Stimulated activated CD4-positive, alpha-beta T cell treated with anti-CD3 and anti-CD28 coated beads, Interleukin-4, amount 100 ng/mL, for 48 hours (primary cell): ENCODE measurements at places on chromosomes 7 and 10.

- DNase-seq, result no peak
These were observed 168.8 kb upstream of the FRMD4A start for GRCh38 chr10:14499601-14499904.

DNA sequence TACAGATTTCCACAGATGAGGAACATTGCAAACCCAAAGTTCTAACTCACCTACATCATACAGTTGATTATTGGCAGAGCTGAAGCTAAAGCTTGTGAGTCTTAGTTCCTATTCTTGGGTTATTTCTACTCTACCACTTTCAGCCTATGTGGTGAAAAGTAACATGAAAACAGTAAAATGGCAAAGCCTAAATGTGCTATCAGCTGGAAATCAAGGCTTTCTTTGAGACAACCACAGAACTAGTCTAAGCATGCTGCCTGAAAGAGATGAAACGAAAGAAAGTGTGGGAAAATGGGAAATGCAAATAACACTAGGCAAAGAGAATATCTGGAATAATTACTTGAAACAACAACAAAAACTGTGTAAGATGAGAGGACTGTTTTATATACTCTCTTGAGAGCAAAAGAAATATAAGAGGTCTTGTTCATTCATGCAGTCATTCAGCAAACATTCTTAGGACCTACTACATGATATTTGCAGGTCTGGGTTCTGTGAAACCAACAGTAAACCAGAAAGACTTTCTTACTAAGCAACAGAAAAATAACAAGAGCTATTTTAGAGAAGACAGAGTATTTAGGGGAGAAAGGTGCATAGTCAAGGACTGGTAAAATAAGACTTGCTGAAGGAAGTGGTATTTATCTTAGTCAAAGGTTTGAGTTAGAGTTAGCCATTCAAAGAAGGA, 437.1 kb downstream of the HTR7 start:
- DNase-seq, result no peak

GRCh38 chr10:71277914-71278665, 41.0 kb upstream of the SLC29A3 start:
- no peak for DNase-seq

DNA sequence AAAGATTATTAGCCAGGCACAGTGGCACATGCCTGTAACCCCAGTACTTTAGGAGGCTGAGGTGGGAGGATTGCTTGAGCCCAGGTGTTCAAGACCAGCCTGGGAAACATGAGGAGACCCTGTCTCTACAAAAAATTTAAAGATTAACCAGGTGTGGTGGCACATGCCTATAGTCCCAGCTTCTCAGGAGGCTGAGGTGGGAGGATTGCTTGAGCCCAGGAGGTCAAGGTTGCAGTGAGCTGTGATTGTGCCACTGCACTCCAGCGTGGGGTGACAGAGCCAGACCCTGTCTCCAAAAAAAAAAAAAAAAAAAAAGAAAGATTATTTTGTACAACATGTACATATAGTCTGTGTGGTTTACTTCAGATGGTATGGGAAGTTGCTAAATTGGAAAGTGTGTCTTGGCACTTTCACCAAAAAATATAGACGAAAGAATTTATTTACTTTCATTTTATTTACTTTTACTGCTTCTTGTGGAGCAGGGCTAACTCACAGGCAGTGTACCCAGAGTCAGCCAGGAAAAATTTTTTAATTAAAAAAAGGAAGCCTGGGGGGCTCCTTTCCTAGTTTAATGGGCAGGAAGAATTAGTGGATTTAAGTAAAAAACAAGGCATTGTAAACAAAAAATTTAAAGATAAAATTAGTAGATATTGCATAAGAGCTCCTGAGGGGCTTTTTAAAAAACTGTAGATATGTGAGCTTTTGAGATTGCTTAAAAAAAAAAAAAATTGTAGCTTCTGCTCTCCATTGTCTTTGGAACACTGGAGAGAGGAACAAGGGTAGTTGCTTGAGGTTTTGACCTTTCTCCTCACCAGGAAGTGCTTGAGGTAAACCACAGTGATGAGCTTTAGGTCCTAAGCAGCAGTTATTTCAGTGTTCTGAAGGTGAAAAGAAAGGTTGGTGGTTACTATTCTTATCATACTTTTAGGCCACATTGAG, 44.6 kb upstream of the VDAC2 start:
- DNase-seq, result no peak

- no peak for DNase-seq
These were observed 5.6 kb upstream of the ASB4 start for GRCh38 chr7:95479992-95480624.

DNA sequence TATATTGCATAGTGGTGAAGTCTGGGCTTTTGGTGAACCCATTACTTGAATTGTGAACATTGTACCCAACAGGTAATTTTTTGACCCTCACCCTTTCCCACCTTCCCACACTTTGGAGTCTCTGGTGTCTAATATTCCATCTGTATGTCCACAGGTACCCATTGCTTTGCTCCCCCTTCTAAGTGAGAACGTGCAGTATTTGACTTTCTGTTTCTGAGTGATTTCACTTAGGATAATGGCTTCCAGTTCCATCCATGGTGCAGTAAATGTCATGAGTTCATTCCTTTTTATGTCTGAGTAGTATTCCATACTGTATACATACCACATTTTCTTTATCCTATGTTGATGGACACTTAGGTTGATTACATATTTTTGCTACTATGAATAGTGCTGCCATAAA, 91.5 kb upstream of the KIF5B start:
- no peak for DNase-seq

- peak; percentile 31 for DNase-seq
These were observed 16.9 kb upstream of the PALD1 start for GRCh38 chr10:70461397-70462348.

DNA sequence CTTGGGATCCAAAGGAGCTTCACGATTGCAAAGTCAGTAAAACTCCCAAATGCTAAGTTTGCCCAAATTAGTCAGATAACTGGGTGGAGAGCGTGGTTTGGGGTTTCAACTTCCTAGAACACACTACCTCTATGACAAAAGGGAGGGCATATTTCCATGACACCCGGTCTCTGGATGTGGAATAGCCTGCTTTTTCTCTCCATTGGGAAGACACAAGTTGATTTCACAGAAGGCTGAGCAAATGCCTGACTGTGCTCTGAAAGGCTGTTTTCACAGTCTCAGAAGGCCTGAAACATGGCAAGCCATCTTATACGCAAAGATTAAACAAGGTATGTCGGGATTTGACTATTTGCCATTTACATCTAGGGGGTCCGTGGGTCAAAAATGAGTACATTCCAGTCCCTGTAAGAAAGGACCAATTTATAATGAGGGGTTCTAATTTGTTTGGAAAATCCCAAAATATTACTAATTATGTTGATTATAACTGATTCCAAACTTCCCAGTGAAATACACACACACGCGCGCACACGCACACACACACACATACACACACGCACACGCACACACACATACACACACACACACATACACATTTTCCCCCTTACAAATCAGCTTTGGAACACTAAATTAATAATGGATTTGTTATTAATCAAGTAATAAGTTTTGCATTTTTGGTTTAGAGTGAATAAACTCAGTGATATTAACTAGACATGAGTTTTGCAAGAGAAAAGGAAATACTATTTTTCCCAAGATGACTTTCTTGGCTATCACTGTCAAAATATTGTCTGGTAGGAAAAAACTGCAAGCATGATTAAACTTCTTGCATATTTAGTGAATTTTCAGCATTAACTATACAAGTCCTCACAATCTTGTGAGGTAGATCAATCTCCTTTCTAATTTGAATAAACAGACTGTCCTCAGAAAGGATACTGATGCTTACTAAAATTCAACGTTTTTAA, 105.0 kb downstream of the PRTFDC1 start:
- no peak for DNase-seq

DNA sequence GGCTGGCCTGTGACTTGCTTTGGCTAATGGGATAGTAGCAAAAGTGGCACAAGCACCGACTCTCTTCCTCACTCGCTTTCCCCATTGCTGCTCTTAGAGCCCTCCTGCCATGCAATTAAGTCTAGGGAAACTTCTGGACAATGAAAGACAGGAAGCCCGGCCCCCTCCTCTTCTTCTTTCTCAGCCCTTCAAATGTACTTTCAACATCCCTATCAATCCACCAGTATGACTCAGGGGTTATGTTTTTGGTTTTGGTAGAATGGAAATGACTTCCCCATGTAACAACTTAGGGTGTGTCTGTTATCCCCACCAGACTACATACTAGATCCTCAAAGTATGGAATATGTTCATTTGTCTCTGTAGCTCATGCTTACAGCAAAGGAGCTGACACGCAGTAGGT, 139.0 kb upstream of the GDF10 start:
- DNase-seq, result no peak

DNA sequence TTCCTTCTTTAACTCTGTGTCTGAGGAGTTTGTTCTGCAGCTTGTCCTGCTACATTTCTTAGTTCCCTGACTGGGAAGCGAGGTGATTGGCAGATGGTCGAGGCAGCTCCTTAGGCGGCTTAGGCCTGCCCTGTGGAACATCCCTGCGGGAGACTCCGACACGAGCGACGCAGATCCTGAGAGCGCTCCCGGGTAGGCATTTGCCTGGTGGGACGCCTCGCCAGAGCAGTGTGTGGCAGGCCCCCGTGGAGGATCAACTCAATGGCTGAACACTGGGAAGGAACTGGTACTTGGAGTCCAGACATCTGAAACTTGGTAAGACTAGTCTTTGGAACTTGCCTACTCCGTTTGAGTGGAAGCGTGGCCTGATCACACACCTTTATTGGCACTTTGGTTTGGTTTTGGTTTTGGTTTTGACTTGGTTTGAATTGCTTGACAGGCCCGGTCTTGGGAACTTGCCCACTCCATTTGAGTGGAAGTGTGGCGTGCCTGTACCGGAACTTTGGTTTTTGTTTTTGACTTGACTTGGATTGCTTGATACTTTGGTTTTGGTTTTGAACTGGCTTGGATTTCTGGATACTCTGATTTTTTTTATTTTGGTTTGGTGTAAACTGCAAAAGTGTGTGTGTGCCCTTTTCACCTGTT, 42.6 kb downstream of the MAP3K8 start:
- DNase-seq, result no peak

- DNase-seq, result no peak
These were observed 58.7 kb downstream of the BMPR1A start for GRCh38 chr10:86815035-86815617.

DNA sequence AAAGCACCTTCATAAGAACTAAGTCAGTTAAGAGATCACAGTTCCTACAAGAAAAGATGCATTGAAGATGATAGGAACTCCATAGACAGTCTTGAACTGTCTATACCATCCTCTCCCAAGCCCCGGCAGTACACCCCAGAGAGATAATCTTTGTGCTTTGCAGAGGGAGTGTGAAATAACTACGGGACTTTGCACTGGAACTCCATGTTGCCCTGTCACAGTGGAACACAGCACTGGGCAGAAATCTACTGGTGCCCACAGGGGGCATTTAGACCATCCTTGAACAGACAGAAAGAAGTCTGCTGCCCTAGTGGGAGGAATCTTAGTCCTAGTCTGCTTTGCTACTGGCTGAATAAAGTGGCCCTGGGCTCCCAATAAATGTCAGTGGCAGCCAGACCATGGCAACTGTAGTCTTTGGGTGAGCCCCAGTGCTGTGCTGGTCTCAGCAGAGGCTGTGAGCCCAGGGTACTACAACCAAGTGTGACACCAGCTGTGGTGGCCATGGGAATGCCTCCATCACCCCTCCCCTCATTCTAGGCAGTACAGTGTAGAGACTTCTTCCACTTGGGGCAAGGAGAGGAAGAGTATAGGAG, 107.7 kb upstream of the TMEM168 start:
- no peak for DNase-seq

GRCh38 chr7:87858417-87859100, 17.6 kb downstream of the SLC25A40 start:
- DNase-seq, result no peak

GRCh38 chr10:93968540-93968945, 25.2 kb upstream of the PLCE1 start:
- no peak for DNase-seq

DNA sequence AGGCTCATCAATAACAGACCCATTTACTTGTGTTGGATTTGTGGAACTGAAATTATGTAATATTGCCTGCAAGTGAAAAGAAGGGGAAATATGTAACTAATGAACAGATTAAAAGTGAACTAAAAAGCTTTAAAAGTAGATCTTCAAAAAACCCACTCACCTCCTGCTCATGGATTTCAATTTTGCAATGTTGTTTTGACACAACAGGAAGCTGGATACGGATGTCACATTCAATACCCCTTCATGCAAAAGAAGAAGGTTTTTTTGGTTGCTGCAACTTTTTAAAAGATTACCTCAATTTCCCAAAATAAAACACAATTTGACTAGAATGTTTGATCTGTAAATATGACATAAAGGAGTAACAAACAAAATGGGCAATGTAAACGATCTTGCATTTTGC, 3.3 kb downstream of the MKI67 start:
- no peak for DNase-seq

DNA sequence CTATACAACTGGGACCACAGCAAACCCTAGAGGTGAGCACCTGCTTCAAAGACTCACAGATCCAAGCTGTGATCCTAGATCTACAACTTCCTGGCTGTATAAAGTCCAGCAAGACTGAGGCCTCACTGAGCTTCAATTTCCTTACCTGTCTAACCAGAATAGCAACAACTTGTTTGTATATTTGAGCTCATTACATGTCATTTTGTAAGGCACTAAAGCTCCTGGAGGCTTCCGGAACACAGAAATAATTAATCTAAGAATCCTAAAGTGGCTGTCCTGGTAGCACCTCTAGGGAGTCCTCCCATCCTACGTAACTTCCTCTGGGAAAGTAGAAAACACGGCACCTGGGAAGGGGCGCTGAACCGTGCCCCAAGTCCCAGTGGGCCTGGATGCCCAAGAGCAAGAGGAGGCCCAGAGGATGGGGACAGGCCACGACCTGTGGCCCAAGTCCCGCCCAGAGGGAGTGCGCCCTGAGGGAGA, 39.4 kb downstream of the HK1 start:
- no peak for DNase-seq

DNA sequence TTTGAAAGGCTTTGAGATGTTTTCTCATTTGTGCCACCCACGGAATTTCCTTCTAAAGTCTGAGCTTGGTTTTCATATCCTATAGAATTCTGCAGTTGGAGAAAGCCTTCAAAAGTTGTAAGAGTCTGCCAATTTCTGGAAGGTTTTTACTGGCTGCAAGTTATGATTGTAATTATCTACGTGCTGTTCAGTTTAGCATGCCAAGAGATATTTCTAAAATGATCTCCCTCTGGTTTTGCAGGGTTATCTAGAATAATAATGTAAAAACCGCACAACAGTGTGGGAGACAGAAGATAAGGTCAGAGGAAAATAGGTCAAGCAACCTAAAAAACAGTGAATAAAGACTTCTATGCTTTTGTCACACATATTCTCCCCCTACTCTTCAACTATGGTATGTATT, 69.3 kb downstream of the MTERF1 start:
- no peak for DNase-seq

DNA sequence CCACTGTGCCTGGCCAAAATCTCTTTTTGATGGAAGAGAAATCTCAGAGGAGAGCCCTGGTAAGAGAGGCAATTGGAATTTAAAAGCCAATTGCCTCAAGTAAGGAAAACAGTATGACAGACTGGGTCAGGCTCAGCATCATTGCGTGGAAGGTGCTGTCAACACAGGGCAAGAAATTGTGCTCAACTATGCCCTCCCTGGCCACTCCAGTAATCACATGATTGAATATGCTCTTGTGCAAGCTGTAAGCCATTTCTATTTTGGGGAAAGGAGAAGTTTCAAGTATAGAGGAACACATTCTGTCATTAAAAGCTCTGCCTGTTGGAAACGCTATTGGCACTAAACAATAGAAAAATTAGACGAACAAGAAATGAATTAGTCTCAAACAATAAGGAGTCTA, 1127.7 kb downstream of the REEP3 start:
- no peak for DNase-seq

GRCh38 chr7:73738220-73738611, 386 bp downstream of the ABHD11 start:
- DNase-seq, result peak; percentile 58

- DNase-seq, result peak; percentile 91
These were observed at the start of the genes CNPY4 and TAF6 for GRCh38 chr7:100119072-100119969. Gene CNPY4 (plus strand): TSS chr7:100119634. CDS start chr7:100119745, 111 bp downstream. Gene TAF6 (minus strand): TSS chr7:100119358. CDS start chr7:100114209, 5,149 bp downstream.
